ENCODE measurements at places on chromosomes 1 and 21.

- no peak for DNase-seq
These were observed 32.2 kb upstream of the SNX27 start for GRCh38 chr1:151579436-151580225.

DNA sequence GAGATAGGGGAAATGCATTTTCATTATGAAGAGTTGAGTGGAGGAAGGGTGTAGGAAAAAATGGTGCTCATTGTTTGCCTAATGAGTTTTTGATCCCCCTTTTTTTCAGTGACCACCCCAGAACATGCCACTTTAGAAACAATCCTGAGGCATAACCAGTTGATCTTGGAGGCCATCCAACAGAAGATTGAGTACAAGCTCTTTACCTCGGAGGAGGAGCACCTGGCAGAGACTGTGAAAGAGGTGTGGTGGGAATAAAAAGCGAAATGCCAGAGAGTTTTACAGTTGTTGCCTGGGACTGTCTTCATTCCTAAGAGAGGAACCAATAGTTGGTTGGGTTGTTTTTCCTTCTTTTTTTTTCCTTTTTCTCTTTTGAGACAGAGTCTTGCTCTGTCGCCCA, 54.3 kb upstream of the EPHA8 start:
- DNase-seq: peak; percentile 36

- no peak for DNase-seq
These were observed 213.0 kb downstream of the CRB1 start for GRCh38 chr1:197481101-197481500.

DNA sequence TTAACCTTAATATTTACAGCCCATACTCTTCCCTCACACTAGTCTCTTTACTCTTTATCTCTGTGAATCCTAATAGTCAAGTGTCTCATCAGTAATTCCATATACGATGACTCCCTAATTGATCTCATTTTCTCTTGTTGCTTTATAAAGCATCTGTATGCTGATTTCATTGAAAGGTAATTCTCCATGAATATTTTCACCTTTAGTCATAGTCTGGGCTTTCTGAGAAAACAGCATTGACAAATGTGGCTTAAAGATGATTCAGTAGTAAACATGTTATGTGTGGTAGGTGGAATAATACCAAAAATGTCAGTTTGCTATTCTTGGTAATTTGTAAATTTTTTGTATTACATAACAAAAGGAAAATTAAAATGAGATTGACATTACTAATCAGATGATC, 1176.5 kb downstream of the NCAM2 start:
- DNase-seq: no peak

- DNase-seq: no peak
These were observed 36.8 kb downstream of the AHDC1 start for GRCh38 chr1:27567146-27567526.

- no peak for DNase-seq
These were observed 27.8 kb upstream of the TIAM1 start for GRCh38 chr21:31371715-31372470.

- no peak for DNase-seq
These were observed 46.8 kb downstream of the TRPM2 start for GRCh38 chr21:44399955-44400790.

GRCh38 chr1:13901039-13901438, 201.1 kb downstream of the PRDM2 start:
- no peak for DNase-seq

GRCh38 chr1:81157686-81158085, 643.0 kb upstream of the ADGRL2 start:
- DNase-seq: no peak

GRCh38 chr21:38447611-38448010, 50.7 kb downstream of the ERG start:
- no peak for DNase-seq

DNA sequence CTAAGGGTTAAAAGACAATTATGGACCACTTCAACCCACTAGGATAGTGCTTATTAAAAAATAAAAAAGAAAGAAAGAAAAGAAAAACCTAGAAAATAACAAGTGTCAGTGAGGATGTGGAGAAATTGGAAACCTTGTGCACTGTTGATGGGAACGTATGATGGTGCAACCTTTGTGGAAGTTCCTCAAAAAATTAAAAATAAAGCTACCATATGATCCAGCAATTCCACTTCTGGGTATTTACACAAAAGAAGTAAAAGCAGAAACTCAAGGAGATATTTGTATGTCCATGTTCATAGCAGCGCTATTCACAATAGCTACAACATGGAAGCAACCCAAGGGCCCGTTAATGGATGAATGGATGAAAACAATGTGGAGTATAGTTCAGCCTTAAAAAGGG, 115.2 kb upstream of the ATP1A1 start:
- DNase-seq: no peak

DNA sequence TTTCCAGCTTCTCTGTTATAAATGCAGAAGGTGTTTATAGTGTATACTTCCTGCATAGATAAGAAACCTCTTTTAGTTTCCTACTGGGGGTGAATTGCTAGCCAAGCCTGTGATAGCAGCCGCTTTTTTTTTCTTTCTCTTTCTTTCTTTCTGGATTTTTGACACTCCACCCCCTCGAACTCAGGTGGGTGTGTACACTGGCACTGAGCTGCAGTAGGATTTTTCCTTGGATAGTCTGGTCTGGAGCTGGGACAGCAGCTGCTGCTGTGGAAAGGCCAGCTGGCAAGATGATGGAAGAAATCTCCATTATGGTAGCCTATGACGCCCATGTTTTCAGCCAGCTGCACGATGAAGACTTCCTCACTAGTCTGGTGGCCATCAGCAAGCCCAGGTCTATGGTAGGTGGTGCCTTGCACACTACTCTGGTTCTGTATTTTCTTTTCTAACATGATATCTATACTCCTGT, 122.5 kb upstream of the CACYBP start:
- DNase-seq: peak; percentile 65

DNA sequence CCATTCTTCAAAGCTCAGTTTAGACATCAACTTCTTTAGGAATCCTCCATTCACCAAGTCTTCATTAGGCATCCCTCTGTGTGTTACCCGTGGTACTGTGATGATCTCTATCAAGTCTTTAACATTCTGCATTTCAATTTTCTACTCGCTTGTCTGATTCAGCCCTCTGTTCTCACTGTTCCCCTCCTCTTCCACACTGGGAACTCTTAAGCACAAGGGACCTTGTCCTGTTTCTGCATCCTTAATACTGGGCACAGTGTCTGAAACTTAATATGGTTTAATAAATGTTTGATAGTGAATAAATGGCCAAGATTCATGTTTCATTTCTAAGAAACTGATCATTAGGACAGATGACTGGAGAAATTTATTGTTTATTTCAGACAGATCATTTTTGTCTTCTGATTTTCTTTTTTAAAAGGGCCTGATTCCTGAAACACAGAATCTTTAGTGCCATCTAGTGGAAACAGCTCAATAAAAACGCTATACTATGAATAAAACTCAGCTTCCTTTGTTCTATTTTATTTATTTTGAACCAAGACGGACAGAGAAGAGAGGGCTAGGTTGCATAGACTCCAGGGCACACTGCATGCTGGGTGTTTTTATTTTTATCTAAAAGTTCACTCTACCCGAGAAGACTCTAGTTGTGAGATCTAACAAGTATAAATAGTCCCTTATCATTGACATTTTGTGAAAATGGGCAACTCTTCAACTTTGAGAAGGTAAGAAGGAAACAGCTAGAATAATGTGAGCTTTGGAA, 7.0 kb upstream of the TRIM45 start:
- DNase-seq: no peak

GRCh38 chr21:43306911-43307676, 119.8 kb downstream of the SIK1 start:
- no peak for DNase-seq

- no peak for DNase-seq
These were observed 4.5 kb downstream of the AIM2 start for GRCh38 chr1:159071970-159072582.

- DNase-seq: no peak
These were observed 172.7 kb downstream of the BRINP2 start for GRCh38 chr1:177343445-177343844.

DNA sequence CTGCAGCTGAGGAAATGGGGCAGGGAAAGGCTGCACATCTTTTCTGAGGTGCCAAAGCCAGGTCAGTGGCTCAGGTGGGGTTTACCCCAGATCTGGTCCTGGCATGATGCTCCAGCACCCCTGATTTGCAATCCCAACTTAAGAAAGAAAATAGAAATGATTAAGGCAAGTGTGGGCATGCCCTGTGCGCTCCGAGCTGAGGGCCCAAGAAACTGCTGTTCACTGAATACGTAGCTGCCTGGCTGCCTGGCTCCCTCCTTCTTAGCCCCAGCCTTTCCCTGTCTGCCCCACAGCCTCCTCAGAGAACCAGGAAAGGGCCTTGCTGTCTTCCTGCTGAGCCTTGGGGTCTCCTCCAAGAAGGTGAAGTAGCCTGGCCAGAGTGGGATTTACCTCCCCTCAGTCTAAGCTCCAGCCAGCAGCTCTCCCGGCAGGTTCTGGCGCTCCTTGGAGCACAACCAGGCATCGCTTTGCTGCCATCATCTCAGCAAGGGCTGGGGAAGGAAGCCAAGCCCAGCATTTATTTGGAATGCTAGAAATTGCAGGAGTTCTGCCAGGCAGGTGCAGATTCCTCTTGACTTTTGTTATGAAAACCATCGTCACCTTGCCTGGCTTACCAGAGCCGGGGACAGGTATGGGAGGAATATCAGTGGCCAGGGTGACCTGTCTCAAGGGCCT, 51.3 kb upstream of the SELENON start:
- no peak for DNase-seq

DNA sequence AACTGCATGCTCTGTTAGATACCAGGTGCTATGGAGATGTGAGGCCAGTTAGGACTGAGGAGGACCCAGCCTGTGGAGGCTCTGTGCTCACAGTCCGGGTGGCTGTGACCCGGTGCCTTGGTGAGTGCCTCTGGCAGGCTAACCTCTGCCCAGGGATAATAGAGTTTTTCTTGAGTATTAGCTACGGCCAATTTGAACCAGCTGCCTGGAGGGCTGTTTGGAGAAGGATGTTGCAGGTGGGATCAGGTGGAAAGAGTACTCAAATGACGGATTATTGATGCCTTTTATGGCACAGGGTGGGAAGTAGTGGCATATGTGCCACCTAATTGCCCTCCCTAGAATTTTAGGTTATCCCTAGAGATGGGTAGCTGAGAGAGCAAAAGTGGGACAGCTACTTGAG, 182.7 kb downstream of the GRIK3 start:
- no peak for DNase-seq

GRCh38 chr1:66353257-66353656, 180.7 kb upstream of the SGIP1 start:
- no peak for DNase-seq

DNA sequence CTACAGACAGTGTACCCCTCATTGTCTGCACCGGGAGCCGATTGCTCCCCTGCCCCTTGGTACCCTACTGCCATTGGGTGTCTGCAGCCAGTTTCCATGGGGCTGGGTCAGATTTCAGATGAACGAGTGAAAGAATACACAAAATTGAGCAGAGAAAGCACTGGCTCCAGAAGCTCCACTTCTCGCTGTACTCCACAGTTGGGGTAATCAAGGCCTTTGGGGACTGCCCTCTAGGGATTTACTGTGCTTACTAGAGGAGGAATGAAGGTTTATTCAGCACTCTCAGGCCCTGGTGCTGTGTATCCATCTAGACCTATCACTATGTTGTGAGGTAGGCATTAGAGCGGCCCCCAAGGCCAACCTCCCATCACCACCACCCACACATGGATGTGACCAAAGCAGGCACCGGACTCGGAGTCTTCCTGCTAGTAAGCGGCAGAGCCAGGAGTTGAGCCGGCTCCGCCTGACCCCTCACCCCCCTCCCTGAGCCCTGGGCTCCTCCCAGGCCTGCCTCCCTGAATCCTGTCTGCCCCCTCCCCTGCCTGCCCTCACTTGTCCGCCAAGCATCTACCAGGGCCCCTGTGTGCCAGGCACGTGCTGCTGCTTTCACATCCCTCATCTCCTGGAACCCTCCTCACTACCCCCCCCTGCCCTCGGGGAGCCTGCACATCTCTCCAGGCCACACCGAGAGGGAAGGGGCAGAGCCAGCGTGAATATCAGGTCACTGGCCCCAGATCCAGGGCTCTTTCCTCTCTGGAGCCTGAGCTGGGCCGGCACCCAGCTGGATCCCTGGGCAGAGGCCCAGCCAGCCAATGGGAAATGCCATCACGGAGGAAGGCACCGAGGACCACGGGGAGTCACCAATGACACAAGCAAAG, 23.3 kb downstream of the KCNN3 start:
- DNase-seq: no peak

DNA sequence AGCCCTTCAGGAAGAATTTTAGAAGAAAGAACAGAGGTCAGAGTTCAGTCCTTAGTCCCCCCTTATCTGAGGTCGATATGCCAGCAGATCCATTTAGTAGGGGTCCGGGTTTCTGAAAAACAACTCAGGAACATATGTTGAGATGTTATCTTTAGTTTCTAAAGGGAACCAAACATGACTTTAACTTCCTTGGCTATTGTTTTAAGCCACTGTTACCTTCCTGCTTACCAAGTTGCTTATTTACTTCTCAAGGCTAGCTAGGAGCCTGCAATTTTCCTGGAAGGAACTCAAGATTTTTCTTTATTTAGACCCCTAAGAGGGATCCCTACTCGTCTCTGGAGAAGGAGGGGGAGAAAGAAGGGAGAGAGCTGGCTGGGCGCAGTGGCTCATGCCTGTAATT, 54.3 kb downstream of the KCNC4 start:
- no peak for DNase-seq

DNA sequence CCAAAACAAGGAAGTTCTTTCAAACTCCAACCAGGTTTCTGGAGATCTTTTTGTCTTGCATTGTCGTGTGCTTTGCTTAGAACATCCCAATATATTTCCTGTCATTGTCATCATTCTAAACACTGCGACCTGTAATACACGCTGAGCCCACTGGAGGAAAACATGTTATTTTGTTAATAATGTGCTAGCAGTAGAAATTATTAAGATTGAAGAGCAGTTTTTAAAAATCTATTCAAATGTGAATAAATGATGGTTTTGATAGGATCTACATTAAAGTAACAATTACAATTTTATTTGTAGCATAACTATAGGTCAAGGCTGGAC, 268.5 kb downstream of the PTPRC start:
- DNase-seq: no peak

DNA sequence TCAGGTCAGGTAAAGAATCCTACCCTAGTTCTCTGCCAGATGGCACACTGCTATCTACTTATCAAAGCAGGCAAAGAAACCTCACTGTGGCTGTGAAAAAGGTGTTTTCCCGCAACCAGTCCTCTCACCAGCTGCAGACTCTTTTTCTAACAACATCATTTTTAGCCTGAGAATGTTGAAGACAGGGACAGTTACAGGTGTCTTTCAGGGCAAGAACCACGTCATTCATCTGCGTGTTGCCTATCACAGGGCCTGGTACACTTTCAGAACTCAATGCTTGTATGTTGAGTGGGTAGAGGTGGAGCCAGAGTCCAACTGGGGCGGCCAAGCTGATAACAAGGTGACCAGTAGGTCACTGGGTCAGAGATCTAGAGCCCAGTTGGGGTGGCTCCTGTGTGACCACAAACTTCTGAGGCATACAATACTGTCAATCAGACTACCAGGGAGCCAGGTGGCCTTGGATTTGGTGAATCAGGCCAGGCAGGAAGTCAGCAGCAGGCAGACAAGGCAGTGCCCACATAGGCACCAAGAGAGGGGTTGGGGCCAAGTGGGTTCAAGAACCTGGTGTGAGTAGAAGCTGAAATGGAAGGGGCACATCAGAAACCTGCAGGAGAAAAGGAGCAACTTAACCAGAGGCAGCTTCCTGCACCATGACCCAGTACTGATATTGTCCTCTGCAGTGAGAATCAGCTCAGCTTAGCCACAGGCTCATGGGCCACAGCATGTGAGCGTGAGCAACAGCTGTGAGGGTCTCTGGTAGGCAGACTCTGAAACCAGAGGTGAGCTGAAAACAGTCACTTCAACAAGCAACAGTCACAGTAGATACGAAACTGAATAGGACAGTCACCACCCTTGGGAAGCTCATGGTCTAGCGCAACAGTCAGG, 123.6 kb downstream of the DTL start:
- DNase-seq: no peak

Measured in colonic mucosa (tissue), 4 donors.